Vagina (tissue), 2 donors: ENCODE measurements at places on chromosomes 2 and 18. TPM values are rescaled to one million over a fixed set of nuclear protein-coding genes. Genes with fewer than 3 reads are reported as not detected.

DNA sequence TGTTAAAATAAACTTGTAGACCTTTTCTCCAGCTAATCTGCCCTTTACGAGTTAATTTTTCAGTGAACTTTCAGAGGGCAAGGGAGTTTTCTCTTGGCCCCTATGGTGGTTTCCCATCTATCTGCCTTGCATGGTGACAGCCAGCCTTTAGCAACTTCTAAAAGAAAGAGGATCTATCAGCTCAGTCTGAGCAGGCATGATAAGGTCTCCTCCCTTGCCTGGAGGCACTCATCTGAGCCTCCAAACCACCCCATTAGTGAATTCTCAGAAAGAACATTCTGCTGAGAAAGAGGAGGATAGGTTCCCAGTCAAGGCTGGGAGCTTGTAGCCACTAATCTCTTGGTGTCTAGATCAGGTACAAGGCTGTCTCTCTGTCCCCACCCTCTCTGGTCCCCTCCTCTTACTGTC lies 10.7 kb upstream of the GYPC start:
- no peaks in the 10 kb centered on the region for H3K4me1 ChIP-seq
- H3K27me3 ChIP-seq = no peaks in the 10 kb centered on the region
- DNase-seq = peak; percentile 46
- no peaks in the 10 kb centered on the region for H3K36me3 ChIP-seq

DNA sequence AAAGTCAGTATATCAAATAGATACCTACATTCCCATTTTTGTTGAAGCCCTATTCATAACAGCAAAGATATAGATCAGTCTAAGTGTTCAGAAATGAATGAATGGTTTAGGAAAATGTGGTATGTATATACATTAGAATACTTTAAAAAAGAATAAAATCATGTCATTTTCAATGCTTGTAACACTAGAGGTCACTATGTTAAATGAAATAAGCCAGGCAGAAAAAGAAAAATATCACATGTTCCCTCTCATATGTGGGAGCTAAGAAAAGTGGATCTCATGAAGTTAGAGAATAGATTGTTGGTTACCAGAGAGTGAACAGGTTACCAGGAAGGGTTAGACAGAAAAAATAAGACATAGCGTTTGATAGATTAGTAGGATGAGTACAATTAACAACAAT lies 1111.0 kb upstream of the SLC39A10 start:
- H3K4me3 ChIP-seq = no peak overlapping the region
- no peaks in the 10 kb centered on the region for H3K4me1 ChIP-seq
- no peak for DNase-seq

- no peaks in the 10 kb centered on the region for H3K4me1 ChIP-seq
- no peak overlapping the region for H3K27ac ChIP-seq
- H3K4me3 ChIP-seq = no peak overlapping the region
- no peaks in the 10 kb centered on the region for H3K36me3 ChIP-seq
Observed at GRCh38 chr2:175293776-175294175, 112.3 kb upstream of the ATP5MC3 start.

DNA sequence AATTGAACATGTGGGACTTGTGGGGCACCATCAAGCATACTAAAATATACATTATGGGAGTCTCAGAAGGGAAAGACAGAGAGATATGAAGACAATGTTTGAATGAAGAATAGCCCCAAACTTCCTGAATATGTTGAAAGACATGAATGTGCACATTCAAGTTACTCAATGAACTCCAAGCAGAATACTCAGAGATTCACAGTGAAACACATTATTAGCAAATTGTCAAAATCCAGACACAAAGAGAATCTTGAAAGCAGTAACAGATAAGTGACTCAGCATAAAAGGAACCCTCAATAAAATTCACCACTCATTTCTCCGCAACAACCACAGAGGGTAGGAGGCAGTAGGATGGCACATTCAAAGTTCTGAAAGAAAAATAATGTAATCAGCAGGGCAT lies 8.8 kb downstream of the C2orf92 start:
- H3K4me1 ChIP-seq = no peaks in the 10 kb centered on the region
- no peaks in the 10 kb centered on the region for H3K27me3 ChIP-seq
- H3K27ac ChIP-seq = no peak overlapping the region
- DNase-seq = no peak

- DNase-seq = no peak
- peaks cover 28% of the 10 kb centered on the region for H3K4me1 ChIP-seq
- H3K27ac ChIP-seq = peak overlapping the region; percentile 60
- H3K27me3 ChIP-seq = no peaks in the 10 kb centered on the region
Observed at GRCh38 chr2:12168791-12169388, 422.5 kb downstream of the LPIN1 start.

DNA sequence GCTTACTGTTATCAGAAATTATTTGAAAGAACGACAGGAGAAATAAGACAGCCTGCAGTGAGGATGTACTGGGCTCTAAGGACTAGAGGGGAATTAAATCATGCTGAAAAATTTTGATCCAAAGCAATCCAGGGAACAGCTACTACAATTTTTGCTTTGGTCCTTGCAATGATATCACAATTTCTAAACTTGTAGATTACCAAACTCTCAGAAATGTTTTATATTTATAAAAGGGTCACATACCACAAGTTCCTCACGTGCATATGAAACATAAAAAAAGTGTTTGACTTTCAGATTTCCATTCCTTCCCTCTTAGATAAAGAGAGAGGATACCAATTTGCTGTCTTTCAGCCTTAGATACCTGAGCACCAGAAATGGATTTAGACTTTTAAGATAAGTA lies 261.2 kb downstream of the STK39 start:
- no peak overlapping the region for H3K4me3 ChIP-seq
- DNase-seq = no peak
- H3K27me3 ChIP-seq = no peaks in the 10 kb centered on the region
- no peaks in the 10 kb centered on the region for H3K36me3 ChIP-seq
- H3K4me1 ChIP-seq = no peaks in the 10 kb centered on the region
- no peak overlapping the region for H3K27ac ChIP-seq

DNA sequence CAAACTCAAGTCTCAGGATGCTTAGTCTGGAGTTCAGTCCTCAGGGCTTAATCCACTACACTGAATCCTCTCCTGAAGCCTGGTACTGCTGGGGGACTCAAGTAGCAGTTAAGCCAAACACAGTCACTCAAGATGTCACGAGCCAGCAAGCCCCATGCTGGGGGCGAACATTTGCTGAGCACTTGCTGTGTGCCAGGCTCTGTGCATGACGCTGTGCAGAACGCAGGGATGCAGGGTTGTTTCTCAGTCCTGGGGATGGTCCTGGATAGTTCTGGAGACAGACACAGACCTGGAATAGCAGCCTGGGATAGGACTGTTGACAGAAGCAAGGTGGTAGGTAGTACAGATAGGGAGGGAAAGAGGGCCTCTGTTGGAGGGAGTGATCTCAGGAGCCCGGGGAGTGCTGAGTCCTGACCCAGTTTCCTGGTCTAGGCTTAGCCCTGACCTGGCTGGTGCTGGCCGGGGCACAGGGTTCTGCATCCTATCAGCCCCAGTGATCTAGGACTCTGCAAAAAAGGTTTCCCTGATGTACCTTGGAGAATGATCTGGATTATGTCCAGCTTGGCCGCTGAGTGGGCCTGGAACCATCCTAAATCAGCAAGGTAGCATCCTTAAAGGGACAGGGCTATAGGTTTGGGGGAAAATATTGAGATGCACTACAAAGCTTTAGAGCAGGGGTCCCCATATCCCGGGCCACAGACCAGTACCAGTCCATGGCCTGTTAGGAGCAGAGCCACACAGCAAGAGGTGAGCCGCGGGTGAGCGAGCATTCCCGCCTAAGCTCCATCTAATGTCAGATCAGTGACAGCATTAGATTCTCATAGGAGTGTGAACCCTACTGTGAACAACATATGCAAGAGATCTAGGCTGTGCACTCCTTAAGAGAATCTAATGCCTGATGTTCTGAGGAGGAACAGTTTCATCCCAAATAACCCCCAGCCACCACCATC lies 54.7 kb upstream of the OTOF start:
- H3K4me3 ChIP-seq = no peak overlapping the region
- no peak for DNase-seq
- H3K27me3 ChIP-seq = no peaks in the 10 kb centered on the region

- no peak overlapping the region for H3K27ac ChIP-seq
- H3K36me3 ChIP-seq = no peaks in the 10 kb centered on the region
- peaks cover 7% of the 10 kb centered on the region for H3K4me1 ChIP-seq
- H3K4me3 ChIP-seq = no peak overlapping the region
- no peaks in the 10 kb centered on the region for H3K27me3 ChIP-seq
Observed at GRCh38 chr2:109707281-109708147, 86.6 kb upstream of the RGPD5 start.

DNA sequence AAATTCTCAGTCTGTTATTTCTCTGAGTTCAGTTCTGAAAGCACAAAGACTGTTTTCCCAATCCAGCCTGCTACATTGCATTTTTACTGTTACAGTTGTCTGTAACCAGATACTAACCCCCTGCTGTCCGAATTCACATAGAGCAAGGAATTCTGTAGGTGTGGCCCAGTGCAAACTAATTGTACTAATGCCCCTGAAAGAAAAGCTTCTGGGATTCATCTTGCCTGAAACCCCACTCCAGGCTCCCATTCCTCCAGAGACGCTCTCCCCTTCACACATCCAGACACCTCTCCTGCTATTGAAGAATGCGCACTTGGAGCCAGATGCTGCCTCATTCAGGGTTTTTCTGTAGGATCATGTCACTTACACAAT lies 127.0 kb downstream of the TTC32 start:
- no peaks in the 10 kb centered on the region for H3K27me3 ChIP-seq
- H3K4me3 ChIP-seq = no peak overlapping the region
- no peak for DNase-seq
- H3K27ac ChIP-seq = no peak overlapping the region

- H3K27ac ChIP-seq = no peak overlapping the region
- peaks cover under 1% of the 10 kb centered on the region for H3K36me3 ChIP-seq
- peaks cover 10% of the 10 kb centered on the region for H3K4me1 ChIP-seq
- H3K27me3 ChIP-seq = no peaks in the 10 kb centered on the region
- H3K4me3 ChIP-seq = no peak overlapping the region
Observed at GRCh38 chr2:39059366-39059952, 61.4 kb downstream of the SOS1 start.

GRCh38 chr2:66481100-66481549 lies 46.2 kb downstream of the MEIS1 start:
- no peak overlapping the region for H3K27ac ChIP-seq
- H3K27me3 ChIP-seq = no peaks in the 10 kb centered on the region
- no peak overlapping the region for H3K4me3 ChIP-seq
- H3K4me1 ChIP-seq = peaks cover 32% of the 10 kb centered on the region

DNA sequence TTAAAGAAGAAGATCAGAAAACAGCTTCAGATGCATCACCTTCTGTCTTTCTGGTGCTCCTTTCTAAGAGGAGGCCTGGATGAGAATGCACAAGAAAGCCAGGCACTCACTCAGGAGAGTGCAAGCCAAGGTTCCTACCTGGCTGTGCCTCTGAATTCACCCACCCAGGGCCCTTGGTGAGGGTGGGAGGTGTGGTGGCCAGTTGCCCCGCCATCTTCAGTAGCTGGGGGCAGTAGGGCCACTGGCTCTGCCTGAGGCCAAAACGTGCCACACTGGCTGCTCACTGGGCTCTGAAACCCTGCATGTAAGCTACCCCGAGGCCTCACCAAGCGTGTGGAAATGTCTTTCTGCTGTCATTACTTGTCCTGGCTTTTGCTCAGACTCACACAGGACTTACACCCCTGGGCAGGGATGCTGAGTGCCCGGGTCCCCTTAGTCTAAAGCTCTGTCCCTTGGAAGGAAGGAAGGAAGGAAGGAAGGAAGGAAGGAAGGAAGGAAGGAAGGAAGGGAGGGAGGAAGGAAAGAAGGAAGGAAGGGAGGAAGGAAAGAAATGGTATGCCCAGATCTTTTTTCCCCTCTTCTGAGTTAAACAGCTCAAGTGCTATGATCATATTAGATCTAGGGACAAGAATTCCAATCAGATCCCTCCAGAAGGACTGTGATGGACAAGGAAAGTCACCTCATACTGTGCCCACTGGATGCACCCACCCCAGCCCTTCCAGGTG lies 8.5 kb upstream of the LBH start:
- H3K27me3 ChIP-seq = no peaks in the 10 kb centered on the region
- DNase-seq = no peak
- H3K27ac ChIP-seq = no peak overlapping the region

DNA sequence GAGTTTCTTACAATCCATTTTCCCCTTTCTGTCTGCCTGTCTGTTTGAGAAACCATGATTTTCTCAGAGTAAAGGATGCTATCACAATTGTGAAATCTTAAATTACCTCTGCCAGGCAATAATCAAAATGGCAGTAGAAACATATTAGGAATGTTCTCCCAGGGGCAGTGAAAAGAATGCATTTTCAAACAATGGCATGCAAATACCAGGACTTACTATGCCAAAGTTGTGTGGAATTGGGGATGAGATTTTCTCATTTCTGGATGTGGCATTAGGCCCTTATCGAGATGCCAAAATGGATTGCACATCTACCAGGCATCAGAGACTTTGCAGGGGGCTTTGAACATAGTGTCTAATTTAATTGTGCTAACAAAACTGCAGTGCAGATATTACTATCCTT lies 821.4 kb downstream of the RNF144A start:
- H3K36me3 ChIP-seq = no peaks in the 10 kb centered on the region
- no peak overlapping the region for H3K27ac ChIP-seq
- H3K27me3 ChIP-seq = no peaks in the 10 kb centered on the region
- DNase-seq = no peak
- H3K4me1 ChIP-seq = no peaks in the 10 kb centered on the region

DNA sequence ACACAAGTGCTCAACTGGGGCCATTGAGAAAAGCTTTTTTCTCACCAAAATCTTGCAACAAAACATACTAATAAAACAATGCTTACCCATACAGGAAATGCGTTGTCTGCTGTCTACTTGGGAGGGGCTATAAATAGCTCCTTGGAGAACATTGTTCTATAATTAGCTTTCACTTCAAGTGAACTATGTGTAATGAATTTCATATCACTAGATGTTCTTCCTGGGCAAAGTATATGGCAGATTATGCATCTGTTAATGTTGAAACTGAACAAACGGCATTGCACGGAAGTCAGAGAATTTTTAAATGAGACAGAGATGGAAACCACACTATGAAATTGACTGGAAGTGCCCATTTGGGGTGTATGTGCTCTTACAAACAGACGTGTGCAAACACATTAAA lies 6.4 kb upstream of the NPAS2 start:
- DNase-seq = no peak
- H3K27ac ChIP-seq = no peak overlapping the region
- no peak overlapping the region for H3K4me3 ChIP-seq
- H3K4me1 ChIP-seq = peaks cover 5% of the 10 kb centered on the region

Gene NT5DC4
- total RNA-seq = not detected

Gene NGEF
- 4.9 TPM for total RNA-seq

Gene SLC8A1
- 40.8 TPM for total RNA-seq

Gene FKBP1B
- 14.2 TPM for total RNA-seq

Gene PSMD1
- total RNA-seq = 40.5 TPM

Gene ITSN2
- 52.5 TPM for total RNA-seq

Gene INPP5D
- total RNA-seq = 33.4 TPM
